ENCODE measurements at places on chromosomes 2 and 18. TPM values are rescaled to one million over a fixed set of nuclear protein-coding genes. Genes with fewer than 3 reads are reported as not detected.
A peak's percentile ranks its signal among the peaks of the same experiment; 100 is the strongest.

DNA sequence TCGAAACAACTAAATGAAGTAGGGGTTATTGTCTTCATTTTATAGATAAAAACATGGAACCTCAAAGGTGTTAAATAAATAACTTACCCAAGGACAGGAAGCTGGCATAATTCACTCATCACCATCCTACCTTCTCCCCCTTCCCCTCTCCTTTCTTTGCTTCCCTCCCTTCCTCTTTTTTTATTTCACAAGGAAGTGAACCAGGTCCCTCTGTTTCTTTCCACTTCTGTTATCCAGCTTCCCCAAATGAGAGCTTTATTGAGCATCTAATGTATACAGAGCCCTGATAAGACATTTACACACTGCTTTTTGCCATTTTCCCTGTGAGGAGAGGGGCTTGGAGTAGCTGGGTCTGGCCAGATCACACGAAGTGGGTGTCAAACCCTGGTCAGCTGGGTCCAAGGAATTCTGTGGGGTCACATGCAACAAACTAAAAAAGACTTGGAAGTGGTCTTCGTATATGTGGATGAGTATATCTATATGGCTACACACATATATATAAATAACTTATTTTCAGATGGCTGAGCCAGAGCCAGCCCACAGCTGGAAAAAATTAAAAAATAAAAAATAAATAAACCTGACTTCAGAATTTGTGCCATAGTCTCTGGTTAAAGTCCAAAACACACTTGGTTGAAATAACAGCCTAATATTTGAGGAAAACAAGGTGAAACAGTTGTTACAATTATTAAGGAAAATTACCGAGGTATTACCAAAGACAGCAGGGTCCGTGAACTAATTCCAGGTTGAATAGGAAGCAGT is 49.3 kb upstream of the FOSL2 start:
- no peak for DNase-seq

The GTF2A1L gene
- polyA plus RNA-seq = 0.30 TPM

The FAM110C gene
- 7.6 TPM for polyA plus RNA-seq

GRCh38 chr2:213288913-213289700 is 4.8 kb downstream of the SPAG16 start:
- DNase-seq = peak; percentile 3

GRCh38 chr2:27727257-27727656 is 44.3 kb upstream of the MRPL33 start:
- DNase-seq = no peak

The AQP4 gene
- polyA plus RNA-seq = 772 TPM

GRCh38 chr2:313991-314390 is 26.1 kb upstream of the ALKAL2 start:
- no peak for DNase-seq

The MAP3K19 gene
- 8.9 TPM for polyA plus RNA-seq

GRCh38 chr18:76435316-76435989 is 59.6 kb downstream of the ZNF516 start:
- DNase-seq = no peak

The OSR1 gene
- polyA plus RNA-seq = 40.6 TPM

DNA sequence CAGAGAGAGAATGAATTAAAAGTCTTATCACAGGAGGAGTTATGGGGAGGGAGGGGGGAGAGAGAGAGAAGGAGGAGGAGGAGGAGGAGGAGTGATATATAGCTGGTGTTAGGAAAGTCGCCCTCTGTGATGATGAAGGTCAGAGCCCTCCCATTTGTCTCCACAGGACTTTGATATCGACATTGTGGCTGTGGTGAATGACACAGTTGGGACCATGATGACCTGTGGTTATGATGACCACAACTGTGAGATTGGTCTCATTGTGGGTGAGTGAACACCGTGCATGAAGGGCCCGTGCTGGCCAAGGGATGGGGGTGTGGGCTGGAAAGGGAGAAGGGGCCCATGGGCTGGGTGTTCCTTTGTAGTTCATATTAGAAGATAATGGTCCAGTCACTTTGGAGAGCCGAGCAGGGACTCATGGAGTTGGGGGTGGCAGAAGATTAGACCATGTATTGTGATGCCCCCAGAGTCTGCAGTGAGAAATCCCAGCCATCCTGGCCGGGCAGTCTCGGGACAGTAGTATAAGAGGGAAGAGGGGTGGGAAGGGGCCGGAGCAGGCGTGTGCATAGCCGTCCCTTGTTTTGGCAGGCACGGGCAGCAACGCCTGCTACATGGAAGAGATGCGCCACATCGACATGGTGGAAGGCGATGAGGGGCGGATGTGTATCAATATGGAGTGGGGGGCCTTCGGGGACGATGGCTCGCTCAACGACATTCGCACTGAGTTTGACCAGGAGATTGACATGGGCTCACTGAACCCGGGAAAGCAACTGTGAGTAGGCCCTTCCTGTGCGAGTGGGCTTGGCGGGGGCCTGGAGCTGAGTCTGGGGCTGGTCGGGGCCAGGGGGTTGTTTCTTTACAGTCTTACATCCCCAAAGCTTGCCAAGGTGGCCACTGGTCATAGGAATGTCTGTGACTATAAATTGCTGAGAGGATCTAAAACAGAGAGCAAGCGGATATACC is 40.0 kb downstream of the HK2 start:
- no peak for DNase-seq

The SPHKAP gene
- 8.5 TPM for polyA plus RNA-seq

The CTAGE1 gene
- polyA plus RNA-seq = not detected

The TXNDC9 gene
- 31.7 TPM for polyA plus RNA-seq

The SPDYA gene
- polyA plus RNA-seq = 3.7 TPM

The SCTR gene
- 1.8 TPM for polyA plus RNA-seq

- peak; percentile 12 for DNase-seq
These were observed 1220.2 kb upstream of the ACVR2A start for GRCh38 chr2:146624430-146625160.

DNA sequence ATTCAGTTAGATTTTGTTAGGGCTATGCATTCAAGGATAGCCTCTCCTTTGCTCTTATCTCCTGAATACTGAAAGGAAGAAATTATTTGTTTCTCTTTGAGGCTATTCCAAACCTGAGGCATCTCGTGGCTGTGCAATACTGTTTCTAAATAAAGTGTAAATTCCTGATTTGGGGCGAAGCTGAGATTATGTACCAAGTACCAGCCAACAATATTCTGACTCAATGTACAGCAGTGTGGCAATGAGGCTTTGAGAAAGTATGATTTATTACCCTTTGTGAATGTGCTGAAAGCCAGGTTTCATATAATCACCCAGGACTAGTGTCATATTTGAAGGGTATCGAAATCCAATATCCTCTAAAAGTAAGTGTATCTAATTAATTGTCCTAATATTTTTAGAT is 113.5 kb downstream of the MEIS1 start:
- no peak for DNase-seq

DNA sequence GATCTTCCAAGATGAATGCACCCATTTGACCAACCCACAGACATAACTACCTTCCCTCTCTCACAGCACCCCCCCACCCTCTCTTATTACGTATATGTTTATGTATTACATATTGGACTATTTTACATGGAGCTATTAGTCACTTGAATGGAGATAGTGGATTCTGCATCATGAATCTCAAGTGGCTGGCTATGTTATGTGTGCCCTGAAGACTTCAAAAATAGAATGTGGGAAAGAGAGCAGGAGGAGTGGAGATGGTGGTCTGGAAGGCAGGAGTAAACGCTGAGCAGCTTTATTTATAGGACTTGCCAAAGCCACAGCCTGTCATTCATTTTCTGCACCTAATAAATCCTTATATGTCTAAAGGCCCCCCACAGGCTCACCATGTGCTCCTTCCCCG is 4.9 kb downstream of the ANTXR1 start:
- no peak for DNase-seq

GRCh38 chr2:99886418-99886817 is 256.0 kb downstream of the AFF3 start:
- no peak for DNase-seq

The CNPPD1 gene
- 57.5 TPM for polyA plus RNA-seq

DNA sequence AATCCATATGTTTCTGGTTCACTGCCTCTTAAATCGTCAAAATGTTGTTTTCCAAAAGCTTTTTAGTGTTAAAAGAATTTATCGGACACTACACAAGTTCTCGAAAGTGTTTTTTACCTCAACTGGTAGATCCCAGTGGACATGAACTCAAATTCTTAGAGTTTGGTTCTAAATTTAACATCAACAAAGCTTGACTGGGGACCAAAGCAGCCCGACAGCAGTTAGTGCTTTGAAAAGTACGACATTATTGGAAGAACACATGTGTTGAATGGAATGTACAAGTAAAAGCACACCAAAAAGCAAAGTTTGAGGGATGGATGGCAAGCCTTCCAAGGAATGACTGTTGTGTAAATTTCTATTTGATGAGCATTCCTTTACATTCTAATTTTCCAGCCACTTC is 803.9 kb upstream of the POU3F3 start:
- no peak for DNase-seq

The POTEE gene
- not detected for polyA plus RNA-seq

The REG3G gene
- not detected for polyA plus RNA-seq

All from spinal cord (tissue), 10 donors.